ENCODE measurements at places on chromosomes 11 and 22.

DNA sequence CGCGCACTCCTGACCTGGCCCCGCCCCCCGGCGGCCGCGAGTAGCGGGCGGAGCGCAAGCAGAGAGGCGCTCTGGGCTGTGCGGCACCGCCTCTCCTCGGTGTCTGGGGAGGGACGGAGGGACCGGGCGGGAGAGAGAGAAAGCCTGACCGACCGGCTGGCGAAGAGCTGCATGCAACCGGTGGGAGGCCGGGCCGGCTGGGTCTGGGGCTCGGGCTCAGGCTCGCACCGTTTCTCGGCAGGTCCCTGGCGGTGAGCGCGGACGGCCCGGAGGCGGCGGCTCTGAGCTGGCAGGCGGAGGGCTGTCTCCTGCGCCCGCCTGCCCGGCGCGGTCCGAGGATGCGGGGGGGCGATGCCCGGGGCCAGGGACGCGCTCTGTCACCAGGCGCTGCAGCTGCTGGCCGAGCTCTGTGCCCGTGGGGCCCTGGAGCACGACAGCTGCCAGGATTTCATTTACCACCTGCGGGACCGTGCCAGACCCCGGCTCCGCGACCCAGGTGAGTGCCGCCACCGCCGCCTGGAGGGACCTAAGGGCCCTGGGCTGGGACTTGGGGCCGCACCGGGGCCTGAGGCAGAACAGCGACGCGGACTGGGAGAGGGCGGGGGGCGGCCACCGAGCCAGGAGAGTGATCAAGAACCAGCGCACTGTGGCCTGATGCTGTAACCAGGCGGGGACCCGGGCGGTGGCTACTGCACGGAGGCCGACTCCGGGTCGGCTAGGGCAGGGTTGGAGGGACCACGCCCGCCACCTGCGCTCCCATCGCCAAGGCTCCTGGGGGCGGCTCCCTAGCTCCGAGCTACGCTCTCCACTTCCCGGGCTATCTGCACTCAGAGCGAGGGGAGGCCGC lies at the start of gene SYT9:
Gene SYT9, plus strand, starts transcription at position 69 of the 847 bp plus-strand sequence. Its CDS starts 283 bp downstream, at position 352.
- no peaks in the 10 kb centered on the region for H3K36me3 ChIP-seq
- H3K27ac ChIP-seq, result no peak within 1 kb of the TSS
- peaks cover 45% of the 10 kb centered on the region for H3K27me3 ChIP-seq

- peaks cover 10% of the 10 kb centered on the region for H3K36me3 ChIP-seq
- no peak overlapping the region for H3K4me3 ChIP-seq
- H3K4me1 ChIP-seq, result peaks cover 6% of the 10 kb centered on the region
- H3K27ac ChIP-seq, result peak overlapping the region; percentile 91
- peaks cover 10% of the 10 kb centered on the region for H3K27me3 ChIP-seq
- no peak for DNase-seq
These were observed 12.8 kb upstream of the ST14 start for GRCh38 chr11:130146796-130147195.

GRCh38 chr11:110061296-110061695 lies 31.9 kb upstream of the ZC3H12C start:
- peaks cover 16% of the 10 kb centered on the region for H3K27me3 ChIP-seq
- H3K4me3 ChIP-seq, result no peak overlapping the region
- H3K4me1 ChIP-seq, result no peaks in the 10 kb centered on the region
- H3K36me3 ChIP-seq, result no peaks in the 10 kb centered on the region
- no peak for DNase-seq
- no peak overlapping the region for H3K27ac ChIP-seq

- no peak overlapping the region for H3K27ac ChIP-seq
- DNase-seq, result no peak
- H3K4me3 ChIP-seq, result no peak overlapping the region
- no peaks in the 10 kb centered on the region for H3K36me3 ChIP-seq
- H3K4me1 ChIP-seq, result no peaks in the 10 kb centered on the region
These were observed 56.1 kb downstream of the AASDHPPT start for GRCh38 chr11:106133529-106133928.

DNA sequence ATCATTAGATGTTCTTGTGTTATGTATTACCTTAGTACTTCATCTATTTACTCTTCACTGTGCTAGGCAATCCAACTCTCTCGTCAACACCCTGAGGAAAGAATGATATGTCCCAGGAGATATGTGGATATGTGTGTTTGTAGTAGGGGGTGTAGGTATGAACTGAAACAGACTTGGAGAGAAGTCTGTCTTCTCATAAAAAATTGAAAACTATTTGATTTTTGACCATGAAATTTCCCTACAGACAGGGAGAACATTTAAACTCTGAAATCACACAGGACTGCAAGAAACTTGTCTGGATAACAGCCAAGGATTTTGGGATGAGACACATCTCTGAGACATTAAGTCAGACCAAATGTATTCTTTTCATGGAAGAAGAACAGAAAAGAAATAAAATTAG lies 967.0 kb upstream of the FAT3 start:
- H3K36me3 ChIP-seq, result no peaks in the 10 kb centered on the region
- DNase-seq, result no peak
- H3K4me3 ChIP-seq, result no peak overlapping the region
- no peaks in the 10 kb centered on the region for H3K4me1 ChIP-seq

GRCh38 chr11:108199446-108200321 lies 22.8 kb downstream of the NPAT start:
- no peak for DNase-seq
- H3K27me3 ChIP-seq, result no peaks in the 10 kb centered on the region
- no peak overlapping the region for H3K4me3 ChIP-seq
- H3K27ac ChIP-seq, result no peak overlapping the region

DNA sequence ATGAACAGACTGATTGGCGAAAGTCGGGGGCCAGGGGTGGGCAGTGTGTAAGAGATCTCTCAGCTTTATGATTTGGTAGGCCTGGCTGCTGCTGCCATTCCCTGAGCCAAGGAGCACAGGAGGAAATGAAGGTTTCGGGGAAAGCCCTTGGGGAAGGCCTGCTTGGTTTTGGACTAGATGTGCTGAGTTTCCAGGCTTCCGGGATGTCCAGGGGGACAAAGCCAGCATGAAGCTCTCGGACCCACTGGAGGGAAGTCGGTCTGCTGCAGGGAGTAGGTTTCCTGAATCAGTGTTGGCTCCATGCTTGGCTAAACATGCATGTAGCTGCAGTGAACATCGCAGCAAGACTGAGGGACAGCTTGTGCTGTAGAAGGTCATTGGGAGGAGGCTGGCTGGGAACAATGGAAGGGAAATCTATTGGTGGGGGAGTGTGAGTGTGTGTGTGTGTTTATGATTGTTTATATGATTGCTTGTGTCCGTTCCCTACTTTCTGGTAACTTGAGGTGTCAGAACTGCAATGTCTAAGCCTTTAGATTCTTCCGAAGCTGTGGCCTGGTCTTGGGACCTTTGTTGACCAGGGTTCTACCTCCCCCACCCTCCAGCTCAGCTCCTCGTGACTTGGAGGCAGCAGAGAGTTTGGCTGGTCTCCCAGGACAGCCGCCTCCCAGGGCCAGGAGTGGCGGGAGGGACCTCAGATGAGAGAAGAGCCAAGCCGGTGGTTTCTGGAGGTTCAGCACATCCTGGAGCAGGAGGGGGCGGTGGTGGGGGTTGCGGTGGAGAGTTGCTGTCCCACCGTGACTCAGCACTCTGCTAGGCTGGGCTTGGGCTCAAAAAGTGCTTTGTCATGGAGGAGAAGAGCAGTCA lies 4.0 kb upstream of the FTH1 start:
- no peak for DNase-seq
- no peaks in the 10 kb centered on the region for H3K27me3 ChIP-seq
- peak overlapping the region; percentile 36 for H3K27ac ChIP-seq
- H3K4me1 ChIP-seq, result peaks cover 12% of the 10 kb centered on the region
- no peak overlapping the region for H3K4me3 ChIP-seq

DNA sequence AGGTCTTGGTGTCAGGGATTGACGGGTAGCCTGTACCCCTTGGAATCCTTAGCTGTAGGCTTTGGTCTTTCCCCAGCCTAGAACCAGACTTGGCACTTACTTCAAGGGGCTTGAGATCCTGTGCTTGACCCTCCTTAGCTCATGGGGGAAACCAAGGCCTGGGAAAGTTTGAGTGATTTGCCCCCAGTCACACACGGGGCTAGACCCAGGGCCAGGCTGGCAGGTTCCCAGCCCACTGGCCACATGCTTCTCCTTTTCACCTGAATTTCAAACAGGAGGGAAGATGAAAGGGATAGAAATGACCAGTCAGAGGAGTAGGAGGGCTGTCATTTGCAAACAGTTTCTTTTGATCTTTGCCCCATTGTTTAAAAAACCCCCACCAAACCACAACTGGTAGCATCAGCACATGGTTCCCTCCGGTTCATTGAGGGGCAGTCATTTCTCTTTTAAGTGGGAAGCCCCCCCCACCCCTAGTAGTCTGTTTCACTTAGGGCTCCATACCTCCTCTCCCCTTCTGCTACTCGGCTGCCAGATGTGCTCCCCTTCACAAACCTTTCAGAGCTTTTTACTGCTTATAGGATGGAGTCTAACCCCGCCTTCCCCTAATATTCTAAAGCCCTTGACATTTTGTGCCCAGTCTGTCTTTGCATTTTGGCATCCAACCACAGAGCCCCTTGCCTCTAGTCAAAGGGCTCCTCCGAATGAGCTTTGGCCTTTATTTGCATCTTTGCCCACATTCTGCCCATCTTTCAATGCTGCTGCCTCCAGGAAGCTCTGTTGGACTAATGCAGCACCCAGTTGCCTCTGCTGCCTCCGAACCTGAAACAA lies 37.6 kb downstream of the ZNRF3 start:
- DNase-seq, result no peak
- H3K4me1 ChIP-seq, result no peaks in the 10 kb centered on the region
- peaks cover 3% of the 10 kb centered on the region for H3K36me3 ChIP-seq
- H3K4me3 ChIP-seq, result no peak overlapping the region

DNA sequence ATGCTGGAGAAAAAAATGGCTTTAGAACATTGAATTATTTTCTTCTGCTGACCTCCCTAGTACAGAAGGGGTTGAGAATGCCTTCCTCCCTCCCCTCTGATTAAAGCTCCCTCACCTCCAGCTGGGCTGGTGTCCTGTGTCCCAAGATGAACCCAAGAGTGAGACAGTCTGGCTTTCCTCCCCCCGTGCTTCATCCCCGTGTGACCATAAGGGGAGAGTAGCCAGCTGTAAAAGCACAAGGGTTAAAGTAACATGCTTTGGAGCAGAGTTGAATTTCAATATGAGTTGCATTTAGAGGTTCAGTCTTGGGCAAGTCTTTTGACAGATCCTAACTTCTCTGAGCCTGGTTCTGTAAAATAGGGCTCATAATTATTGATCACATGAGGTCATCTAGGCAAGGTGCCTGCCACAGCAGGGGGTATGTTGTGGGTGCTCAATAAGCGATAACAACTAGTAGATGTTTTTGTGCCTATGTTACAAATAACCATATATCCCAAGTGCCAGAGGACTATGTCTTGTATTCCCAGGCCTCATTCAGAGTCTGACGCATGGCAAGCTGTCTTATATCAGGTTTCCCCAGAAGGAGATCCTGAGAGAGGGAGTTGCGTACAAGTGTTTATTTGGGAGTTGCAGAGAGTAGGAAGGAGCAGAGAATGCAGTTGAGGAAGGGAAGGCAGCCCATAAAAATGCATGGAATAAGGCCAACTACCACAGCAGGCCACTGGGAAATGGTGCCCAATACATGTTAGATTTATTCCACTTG lies 4.1 kb downstream of the PRG2 start:
- H3K4me1 ChIP-seq, result no peaks in the 10 kb centered on the region
- H3K27ac ChIP-seq, result no peak overlapping the region
- no peak overlapping the region for H3K4me3 ChIP-seq
- no peaks in the 10 kb centered on the region for H3K36me3 ChIP-seq
- no peak for DNase-seq

- no peaks in the 10 kb centered on the region for H3K36me3 ChIP-seq
- H3K4me3 ChIP-seq, result no peak overlapping the region
- H3K27ac ChIP-seq, result no peak overlapping the region
- peaks cover 23% of the 10 kb centered on the region for H3K27me3 ChIP-seq
- H3K4me1 ChIP-seq, result no peaks in the 10 kb centered on the region
These were observed 33.7 kb downstream of the MUC2 start for GRCh38 chr11:1108246-1108900.

DNA sequence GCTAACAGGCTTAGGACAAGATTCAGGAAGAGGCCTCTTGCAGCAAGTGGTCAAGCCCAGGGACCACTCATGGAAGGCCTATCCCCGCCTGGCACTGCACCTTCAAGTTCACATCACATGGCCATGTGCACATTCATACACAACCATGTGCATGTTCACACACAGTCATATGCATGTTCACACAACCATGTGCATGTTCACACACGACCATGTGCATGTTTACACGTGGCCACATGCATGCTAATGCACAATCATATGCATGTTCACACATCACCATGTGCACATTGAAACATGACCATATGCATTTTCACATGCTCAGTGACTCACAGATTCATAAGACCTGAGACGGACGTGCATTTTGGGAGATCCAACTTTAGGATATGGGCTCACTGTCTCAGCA lies 28.7 kb upstream of the IL17RA start:
- no peak overlapping the region for H3K27ac ChIP-seq
- H3K36me3 ChIP-seq, result peaks cover 3% of the 10 kb centered on the region
- H3K4me3 ChIP-seq, result no peak overlapping the region
- no peak for DNase-seq
- peaks cover 5% of the 10 kb centered on the region for H3K4me1 ChIP-seq

- H3K36me3 ChIP-seq, result peaks cover 4% of the 10 kb centered on the region
- peaks cover 7% of the 10 kb centered on the region for H3K27me3 ChIP-seq
- H3K4me3 ChIP-seq, result no peak overlapping the region
These were observed 11.0 kb downstream of the OR51E1 start for GRCh38 chr11:4654635-4655369.

- no peak for DNase-seq
- peaks cover 13% of the 10 kb centered on the region for H3K27me3 ChIP-seq
- H3K4me1 ChIP-seq, result no peaks in the 10 kb centered on the region
- no peak overlapping the region for H3K27ac ChIP-seq
- no peaks in the 10 kb centered on the region for H3K36me3 ChIP-seq
These were observed 572 bp upstream of the CABP2 start for GRCh38 chr11:67523556-67524479.

DNA sequence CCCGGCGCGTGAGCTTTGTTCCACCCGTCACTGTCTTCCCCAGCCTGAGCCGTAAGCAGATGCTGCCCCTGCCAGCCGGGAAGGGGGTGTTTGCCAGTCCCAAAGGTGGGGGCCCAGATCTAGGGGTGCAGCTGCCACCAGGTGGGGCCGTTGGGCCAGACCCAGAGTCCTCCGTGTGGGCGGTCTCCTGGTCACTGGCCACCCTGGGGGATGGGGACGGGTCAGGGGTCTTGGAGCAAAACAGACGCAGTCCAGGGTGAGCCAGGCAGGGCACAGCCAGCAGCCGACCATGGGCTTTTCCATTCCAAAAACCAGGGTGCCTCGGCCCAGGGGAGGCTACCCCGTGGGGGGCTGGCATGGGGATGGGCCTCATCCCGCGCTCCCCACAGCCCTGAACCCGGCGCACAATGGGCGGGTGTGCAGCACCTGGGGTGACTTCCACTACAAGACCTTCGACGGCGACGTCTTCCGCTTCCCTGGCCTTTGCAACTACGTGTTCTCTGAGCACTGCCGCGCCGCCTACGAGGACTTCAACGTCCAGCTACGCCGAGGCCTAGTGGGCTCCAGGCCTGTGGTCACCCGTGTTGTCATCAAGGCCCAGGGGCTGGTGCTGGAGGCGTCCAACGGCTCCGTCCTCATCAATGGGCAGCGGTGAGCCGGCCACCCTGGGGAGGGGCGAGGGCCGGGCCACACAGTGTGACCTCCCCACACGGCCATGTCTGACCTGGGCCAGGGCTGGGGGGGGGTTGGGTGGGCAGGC lies 3.5 kb downstream of the MUC5B start:
- H3K27me3 ChIP-seq, result peaks cover 13% of the 10 kb centered on the region
- peaks cover under 1% of the 10 kb centered on the region for H3K36me3 ChIP-seq
- no peak overlapping the region for H3K27ac ChIP-seq
- no peak overlapping the region for H3K4me3 ChIP-seq
- no peaks in the 10 kb centered on the region for H3K4me1 ChIP-seq
- no peak for DNase-seq

- H3K36me3 ChIP-seq, result no peaks in the 10 kb centered on the region
- H3K27ac ChIP-seq, result no peak overlapping the region
- H3K4me3 ChIP-seq, result no peak overlapping the region
- no peak for DNase-seq
- H3K27me3 ChIP-seq, result no peaks in the 10 kb centered on the region
These were observed 71.2 kb downstream of the USP35 start for GRCh38 chr11:78259777-78260487.
